ENCODE measurements at places on chromosomes 13 and 19.

GRCh38 chr13:23467048-23467931 lies 33.8 kb upstream of the SACS start:
- DNase-seq, result no peak

- no peak for DNase-seq
These were observed 35.6 kb upstream of the PSPC1 start for GRCh38 chr13:19818223-19818842.

DNA sequence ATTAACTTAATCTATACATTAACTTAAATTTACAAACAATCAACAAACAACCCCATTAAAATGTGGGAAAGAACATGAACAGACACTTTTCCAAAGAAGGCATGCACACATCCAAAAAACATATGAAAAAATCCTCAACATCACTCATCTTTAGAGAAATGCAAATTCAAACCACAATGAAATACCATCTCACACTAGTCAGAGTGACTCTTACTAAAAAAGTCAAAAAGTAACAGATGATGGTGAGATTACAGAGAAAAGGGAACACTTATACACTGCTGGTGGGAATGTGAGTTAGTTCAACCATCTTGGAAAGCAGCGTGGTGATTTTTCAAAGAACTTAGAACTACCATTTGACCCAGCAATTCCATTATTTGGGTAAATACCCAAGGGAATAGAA lies 759.2 kb upstream of the SLITRK1 start:
- no peak for DNase-seq

- no peak for DNase-seq
These were observed 31.2 kb downstream of the SYDE1 start for GRCh38 chr19:15138427-15138826.

GRCh38 chr19:15841875-15842569 lies 26.6 kb upstream of the OR10H1 start:
- no peak for DNase-seq

DNA sequence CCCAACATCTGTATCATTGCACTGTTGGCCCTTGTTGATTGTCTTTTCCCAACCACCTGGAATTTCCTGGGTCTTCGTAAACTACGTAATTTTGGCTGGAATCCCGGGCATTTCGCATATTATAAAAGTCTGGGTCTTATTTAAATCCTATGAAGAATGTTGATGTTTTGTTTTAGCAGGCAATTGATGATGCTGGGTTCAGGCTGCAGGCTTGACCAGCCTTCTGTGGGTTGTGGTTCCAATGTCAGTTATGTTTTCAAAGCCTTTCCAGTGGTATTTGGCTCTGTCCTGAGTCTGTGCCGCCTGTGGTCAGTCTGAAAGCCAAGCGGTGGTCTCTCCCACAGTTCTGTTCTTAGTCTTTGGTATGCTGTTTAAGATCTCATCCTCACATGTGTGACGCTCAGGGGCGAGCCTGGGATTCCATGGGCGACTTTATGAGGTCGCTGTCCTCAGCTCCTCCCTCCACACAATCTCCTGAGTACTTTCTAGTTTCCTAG lies 12.4 kb downstream of the SLC35E1 start:
- no peak for DNase-seq

DNA sequence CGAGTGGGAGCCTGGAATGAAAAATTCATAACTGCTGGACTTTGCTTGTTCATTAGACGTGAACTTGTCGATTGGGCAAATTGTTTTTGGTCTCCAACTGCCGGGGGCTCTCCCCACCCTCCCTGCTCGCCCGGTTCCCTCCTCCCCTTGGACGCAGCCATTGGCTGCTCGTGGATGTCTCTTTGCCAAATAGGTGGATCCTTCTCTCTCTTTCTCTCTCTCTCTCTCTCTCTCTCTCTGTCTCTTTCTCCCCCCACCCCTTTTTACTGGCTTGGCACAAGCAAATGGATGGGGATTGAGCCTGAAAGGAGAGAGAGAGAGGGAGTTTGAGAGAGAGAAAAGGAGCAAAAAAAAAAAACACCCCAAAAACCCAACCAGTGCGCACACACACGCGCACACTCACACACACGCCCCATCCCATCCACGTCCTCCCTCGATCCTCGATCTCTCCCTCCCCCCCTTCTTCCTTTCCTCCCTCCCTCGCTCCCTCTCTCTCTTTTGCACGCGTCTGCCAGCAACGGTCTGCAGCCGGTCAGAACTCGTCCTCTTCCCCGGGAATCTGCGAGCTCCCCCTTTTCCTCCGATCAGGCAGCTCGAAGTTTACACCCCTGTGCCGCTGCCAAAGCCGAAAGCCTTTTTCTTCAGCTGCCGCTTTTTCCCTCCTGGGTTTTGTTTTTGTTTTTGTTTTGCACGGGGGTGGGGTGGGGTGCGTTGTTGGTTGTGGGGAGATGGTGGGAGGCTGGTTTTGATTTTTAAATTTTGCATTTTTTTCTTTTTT lies 27.8 kb downstream of the NFIX start:
- DNase-seq, result no peak

DNA sequence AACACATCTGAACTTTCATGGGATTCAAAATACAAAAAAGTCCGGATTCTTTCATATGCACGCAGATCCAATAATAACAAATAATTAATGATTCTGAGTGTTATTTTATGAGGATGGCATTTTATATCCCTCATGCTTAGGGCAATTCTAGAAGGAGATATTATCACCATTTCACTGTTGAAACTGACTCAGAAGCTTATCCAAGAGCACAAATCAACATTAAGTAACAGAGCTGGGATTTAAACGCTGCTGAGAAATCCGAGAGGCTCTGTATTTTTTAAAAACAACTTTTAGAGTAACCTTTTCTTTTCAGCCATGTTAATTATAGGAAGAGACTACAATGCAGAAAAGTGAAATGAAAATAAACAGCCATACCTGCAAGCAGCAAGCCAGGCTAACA lies 30.3 kb downstream of the ATP7B start:
- DNase-seq, result no peak

DNA sequence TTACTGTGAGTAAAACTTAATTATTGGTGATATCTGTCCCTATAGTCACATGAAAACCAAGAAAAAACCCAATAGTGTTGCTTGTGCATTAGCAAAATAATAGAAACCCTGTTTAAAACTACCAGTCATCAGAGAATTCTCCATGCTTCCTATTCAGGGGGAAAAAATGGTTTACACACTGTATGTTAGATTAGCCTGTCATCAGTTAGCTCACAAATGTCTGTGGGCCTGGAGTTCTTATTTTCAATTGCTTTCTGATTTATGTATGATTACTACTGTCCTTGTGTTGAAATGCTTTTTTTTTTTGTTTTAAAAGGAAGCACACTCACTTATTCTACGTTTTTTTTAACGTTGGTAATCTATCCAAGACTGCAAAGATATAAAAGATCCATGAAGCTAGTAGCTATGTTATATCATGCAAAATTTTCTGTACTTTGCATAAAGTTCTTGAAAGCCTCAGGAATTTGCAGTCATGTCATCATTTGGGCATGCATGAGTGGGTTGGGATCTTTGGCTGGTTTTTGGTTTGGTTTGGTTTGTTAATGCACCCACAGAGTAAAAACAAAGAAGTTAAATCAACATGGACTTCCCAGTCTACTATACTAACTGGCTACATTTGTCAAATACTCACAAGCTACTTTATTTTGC lies 25.9 kb downstream of the RXFP2 start:
- DNase-seq, result no peak

DNA sequence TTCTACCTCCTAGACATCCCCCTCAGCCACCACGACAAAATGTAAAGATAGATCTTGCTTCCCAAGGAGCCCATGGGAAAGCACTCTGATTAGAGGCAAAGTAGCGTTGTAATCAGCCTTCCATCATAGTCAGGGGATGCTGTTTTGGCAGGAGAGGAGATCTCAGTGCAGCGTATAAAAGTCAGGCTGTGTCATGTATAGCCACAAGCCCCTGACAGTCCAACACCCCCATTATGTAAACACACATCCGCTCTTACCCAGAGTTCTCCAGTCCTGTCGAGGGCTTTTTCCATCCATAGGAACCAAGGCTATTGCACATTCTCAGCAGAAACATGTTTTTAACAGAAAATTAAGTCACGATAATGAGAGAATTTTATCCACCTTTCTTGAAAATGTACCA lies 156.3 kb downstream of the CYSLTR2 start:
- DNase-seq, result no peak

DNA sequence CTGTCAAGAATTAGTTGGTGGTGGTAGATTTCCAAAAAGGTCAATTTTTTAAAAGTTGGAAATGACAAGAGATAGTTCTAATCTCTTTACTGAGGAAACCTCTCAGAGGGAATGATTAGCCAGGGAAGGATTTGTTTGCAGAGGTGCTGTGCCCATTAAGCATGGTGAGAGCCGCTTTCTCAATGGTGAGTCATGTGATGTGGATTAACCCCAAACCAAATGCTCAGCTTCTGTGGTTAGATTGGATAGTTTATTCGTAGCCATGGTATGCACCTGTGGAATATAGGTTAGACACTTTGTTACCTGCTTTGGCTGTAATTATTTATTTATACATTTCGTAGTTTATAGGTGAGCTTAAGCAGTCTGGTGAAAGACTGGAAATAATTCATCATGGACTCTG lies 7.1 kb downstream of the HNRNPM start:
- DNase-seq, result no peak

DNA sequence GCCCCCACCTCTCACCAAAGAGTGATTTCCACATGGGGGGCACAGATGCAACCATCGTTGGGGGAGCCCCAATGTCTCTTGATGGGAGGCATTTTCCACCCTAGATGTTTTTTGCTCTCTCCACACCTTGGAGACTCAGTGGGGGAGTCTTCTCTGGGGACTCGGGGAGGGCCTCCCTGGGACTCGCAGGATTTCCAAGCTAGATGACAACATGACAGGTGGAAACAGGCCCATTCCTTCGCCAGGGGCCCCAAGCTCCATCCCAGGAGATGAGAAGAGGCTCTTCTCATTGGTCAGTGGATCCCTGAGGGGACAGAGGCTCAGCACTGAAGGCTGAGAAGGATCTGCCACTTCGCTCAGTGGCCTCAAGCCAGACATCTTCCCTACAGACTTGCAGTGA lies 12.7 kb upstream of the KIR2DL4 start:
- DNase-seq, result no peak

- DNase-seq, result no peak
These were observed 12.3 kb upstream of the SACS start for GRCh38 chr13:23445794-23446193.

DNA sequence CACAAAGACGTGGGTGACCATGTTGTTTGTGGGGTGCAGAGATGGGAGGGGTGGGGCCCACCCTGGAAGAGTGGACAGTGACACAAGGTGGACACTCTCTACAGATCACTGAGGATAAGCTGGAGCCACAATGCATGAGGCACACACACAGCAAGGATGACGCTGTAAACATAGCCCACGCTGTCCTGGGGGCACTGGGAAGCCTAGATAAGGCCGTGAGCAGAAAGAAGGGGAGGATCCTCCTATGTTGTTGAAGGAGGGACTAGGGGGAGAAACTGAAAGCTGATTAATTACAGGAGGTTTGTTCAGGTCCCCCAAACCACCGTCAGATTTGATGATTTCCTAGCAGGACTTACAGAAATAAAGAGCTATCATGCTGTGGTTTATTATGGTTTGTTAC lies 5.6 kb downstream of the KLK2 start:
- DNase-seq, result no peak

DNA sequence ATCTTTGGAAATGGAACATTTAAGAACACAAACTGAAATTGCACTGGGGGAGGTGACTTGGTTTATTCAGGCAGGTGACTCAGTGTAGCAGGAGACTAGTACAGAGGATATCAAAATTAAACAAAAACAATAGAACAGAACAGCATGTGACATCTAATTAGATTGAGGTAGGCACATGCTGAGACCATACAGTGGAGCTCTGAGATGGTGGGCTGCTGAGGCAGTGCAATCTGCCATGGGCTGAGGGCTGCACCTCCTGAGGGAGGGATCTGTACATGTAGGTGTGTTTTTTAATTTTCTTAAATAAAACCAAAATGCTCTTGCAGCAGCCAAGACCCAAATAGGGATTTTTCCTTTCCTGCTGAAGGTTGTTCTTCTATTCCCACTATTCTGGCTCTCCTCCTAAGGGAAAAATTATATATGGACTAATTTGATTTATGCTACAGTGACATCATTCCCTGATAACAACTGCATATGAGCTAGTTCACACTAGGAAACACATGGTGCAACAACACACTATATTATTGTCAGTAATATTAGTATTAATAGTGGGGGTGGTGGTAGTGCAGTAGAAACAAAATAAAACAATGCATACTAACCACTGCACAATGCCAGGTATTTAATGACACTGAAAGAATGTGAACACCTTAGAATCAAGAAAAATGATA lies 48.0 kb downstream of the LNX2 start:
- DNase-seq, result no peak

GRCh38 chr19:4267901-4268815 lies 10.9 kb upstream of the SHD start:
- DNase-seq, result no peak

GRCh38 chr13:111422348-111422747 lies 101.9 kb downstream of the TEX29 start:
- DNase-seq, result no peak

DNA sequence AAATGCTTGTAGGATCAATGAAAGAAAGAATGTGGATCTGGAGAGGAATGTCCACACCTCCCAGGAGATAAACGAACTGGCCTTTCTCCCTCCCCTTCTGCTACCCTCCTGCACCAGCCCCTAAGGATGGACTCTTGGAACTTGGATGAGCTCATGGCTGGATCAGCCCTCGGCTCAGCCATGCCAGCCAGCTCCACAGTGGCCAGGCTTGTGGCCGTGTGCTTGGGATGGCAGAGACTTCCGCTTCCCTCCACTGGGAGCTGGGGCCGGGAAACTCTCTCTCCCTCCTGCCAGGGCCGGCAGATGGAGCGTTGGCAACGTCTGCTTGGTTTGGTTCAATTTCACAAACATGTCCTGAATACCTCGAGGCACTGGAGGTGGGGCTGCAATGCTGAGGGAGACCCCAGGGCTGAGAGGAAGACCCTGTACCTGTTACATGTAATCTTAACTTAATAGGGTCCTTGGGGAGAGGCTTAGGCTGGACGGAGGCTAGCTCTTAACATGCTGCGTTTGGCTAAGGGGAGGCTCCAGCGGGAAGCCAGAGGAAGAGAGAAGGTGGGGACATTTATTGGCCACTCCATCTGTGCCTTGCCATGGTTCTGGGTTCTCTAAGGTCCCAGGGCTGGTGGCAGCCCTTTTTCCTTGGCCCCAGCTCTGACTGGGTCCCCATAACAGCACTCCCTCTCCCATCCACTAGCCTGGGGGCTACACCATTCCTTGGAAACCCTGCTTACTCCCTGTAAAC lies 152.5 kb downstream of the IER2 start:
- DNase-seq, result no peak

GRCh38 chr13:37074703-37075102 lies 15.2 kb upstream of the SUPT20H start:
- no peak for DNase-seq

All from naive thymus-derived CD8-positive, alpha-beta T cell (primary cell).